Stimulated activated memory B cell treated with anti-CD40 and anti-IgM and Interleukin-4, amounts not matched to agents 10 μg/mL and 1 μg/mL and 100 μg/mL, for 72 hours (primary cell): ENCODE measurements at places on chromosomes 11 and 22.

- no peaks in the 10 kb centered on the region for H3K36me3 ChIP-seq
- H3K27ac ChIP-seq, result no peak overlapping the region
- no peak for ATAC-seq
These were observed 12.5 kb upstream of the APOL5 start for GRCh38 chr22:35705141-35705540.

GRCh38 chr11:6505577-6506240 is 8.6 kb downstream of the DNHD1 start:
- H3K27ac ChIP-seq, result no peak overlapping the region
- H3K27me3 ChIP-seq, result no peaks in the 10 kb centered on the region
- H3K36me3 ChIP-seq, result peaks cover 40% of the 10 kb centered on the region
- H3K4me1 ChIP-seq, result no peaks in the 10 kb centered on the region
- H3K4me3 ChIP-seq, result no peak overlapping the region

GRCh38 chr11:133928628-133929059 is 28.1 kb downstream of the IGSF9B start:
- no peaks in the 10 kb centered on the region for H3K36me3 ChIP-seq
- ATAC-seq, result no peak
- H3K4me3 ChIP-seq, result no peak overlapping the region
- peaks cover 6% of the 10 kb centered on the region for H3K4me1 ChIP-seq
- H3K27me3 ChIP-seq, result peaks cover 28% of the 10 kb centered on the region

GRCh38 chr11:94740083-94741021 is 27.8 kb upstream of the AMOTL1 start:
- no peaks in the 10 kb centered on the region for H3K4me1 ChIP-seq
- peaks cover 18% of the 10 kb centered on the region for H3K27me3 ChIP-seq
- no peak overlapping the region for H3K27ac ChIP-seq
- peak; percentile 28 for ATAC-seq
- H3K4me3 ChIP-seq, result peak overlapping the region; percentile 61

DNA sequence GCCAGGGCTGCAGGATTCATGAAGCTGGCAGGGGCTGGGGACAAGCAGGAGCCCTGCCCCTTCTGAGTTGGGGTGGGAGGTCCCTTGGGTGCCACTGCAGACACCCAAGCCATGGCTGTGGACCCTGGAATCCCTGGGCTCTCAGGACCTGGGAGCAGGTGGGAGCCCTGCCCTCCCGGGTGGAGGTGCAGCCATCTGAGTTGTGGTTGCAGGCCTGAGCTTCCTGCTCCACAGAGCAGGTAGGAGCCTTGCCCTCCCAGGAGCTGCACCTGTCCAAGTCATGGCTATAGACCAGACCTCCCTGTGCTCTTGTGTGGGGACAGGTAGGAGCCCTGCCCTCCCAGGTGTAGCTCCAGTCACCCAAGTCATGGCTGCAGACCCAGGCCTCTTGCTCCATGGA is 113.5 kb downstream of the ARHGAP20 start:
- no peaks in the 10 kb centered on the region for H3K4me1 ChIP-seq
- peaks cover 20% of the 10 kb centered on the region for H3K36me3 ChIP-seq
- no peaks in the 10 kb centered on the region for H3K27me3 ChIP-seq
- ATAC-seq, result peak; percentile 8

DNA sequence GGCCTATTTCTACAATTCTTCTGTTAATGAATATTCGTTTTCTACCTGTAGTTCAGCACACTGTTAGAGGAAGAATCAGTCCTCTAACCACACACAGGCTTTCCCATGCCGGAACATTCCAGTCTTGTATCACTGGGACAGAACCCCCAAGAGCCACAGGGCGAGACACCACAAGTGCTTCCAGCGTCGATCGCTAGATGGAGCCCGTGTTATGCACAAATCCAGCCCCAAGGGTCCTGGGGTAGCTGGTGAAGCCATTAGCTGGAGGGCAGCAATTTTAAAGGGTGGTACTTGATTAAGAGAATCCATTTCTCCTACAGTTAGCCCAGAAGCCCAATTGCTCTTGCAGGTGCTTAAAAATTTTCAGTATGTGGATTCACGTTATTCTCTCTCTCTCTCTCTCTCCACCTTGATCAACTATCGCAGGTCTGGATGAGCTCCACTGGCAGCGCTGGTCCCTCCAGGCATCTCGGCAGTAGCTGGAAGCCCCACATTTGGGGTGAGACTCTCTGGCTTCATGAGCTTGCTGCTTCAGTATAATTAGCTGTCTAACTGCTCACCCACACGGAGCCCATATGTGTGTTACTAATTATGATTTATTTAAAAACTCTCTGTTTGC is 148.2 kb upstream of the SNX19 start:
- no peak for ATAC-seq
- no peaks in the 10 kb centered on the region for H3K4me1 ChIP-seq
- H3K27ac ChIP-seq, result no peak overlapping the region
- no peaks in the 10 kb centered on the region for H3K36me3 ChIP-seq
- no peak overlapping the region for H3K4me3 ChIP-seq
- H3K27me3 ChIP-seq, result peaks cover 9% of the 10 kb centered on the region

GRCh38 chr11:36389811-36390210 is 93.7 kb downstream of the PRR5L start:
- H3K4me1 ChIP-seq, result peaks cover 45% of the 10 kb centered on the region
- H3K27me3 ChIP-seq, result no peaks in the 10 kb centered on the region
- H3K27ac ChIP-seq, result peak overlapping the region; percentile 72
- peak; percentile 81 for ATAC-seq
- no peaks in the 10 kb centered on the region for H3K36me3 ChIP-seq

DNA sequence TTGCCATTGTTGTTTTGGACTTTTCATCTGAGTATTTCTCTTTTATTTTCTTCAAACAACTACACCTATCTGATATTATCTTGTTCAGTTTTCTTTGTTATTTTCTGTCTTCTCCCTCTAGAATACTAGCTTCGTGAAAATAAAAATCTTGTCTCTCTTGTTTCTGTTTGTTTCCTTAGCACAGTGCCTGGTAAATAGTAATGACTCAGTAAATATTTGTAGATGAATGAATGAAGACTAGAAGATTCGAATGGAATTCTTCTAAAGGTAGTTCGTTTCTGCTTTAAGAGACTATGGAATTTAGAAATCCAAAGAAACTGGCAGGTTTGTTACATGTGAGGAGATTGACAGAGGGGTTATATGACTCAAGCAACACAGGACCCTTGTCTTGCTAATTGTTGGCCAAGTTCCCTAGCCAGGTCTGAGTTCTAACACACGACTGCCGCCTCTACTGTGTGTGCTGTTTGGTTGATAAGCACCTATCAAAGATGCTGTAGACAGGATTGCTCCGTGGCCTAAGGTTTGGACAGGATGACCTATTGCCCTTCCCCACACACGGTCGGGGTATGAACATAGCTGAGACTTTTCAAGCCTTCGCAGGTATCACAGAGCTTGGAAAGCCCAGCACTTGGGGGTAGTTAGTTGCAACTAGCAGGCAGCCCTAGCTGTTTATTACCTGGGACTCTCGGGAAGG is 831 bp upstream of the TMEM135 start:
- H3K4me1 ChIP-seq, result peaks cover 46% of the 10 kb centered on the region
- no peaks in the 10 kb centered on the region for H3K27me3 ChIP-seq
- H3K36me3 ChIP-seq, result peaks cover 14% of the 10 kb centered on the region
- ATAC-seq, result peak; percentile 27
- peak overlapping the region; percentile 94 for H3K4me3 ChIP-seq
- H3K27ac ChIP-seq, result peak overlapping the region; percentile 82

DNA sequence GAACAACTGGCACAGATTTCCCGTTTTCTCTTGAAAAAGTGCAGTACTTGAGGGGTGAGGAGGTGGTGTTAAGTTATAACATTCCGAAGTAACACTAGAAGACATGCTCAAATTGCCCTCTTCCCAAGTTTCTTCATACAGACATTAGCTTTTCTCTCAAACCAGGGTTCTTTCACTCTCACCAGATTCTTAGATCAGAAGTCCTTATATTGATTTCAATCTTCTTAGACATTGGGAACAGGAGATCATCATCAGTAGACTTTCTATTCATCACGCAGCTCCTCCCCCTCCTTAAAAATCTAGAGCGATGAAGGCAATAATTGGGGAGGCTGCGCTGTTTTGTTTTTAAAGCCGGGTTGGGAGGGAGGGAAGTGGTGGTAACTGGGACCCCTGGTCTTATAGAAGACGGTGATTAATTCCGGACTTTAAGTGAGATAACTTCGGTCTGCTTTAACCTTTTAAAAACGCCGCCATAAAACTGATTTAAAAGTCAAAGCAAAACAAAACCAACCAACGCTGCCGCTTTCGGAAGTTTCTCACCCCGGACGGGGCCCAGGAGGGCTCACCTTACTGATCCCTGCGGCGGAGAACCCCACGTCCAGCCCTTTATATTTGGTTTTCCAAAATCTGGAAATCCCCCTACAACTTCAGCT is 665 bp downstream of the USP28 start:
- H3K27ac ChIP-seq, result peak overlapping the region; percentile 86
- H3K4me1 ChIP-seq, result peaks cover 63% of the 10 kb centered on the region
- peak; percentile 65 for ATAC-seq
- peaks cover 19% of the 10 kb centered on the region for H3K36me3 ChIP-seq

- H3K27ac ChIP-seq, result peak overlapping the region; percentile 90
- peaks cover 25% of the 10 kb centered on the region for H3K36me3 ChIP-seq
- peak overlapping the region; percentile 81 for H3K4me3 ChIP-seq
These were observed 553 bp downstream of the PATZ1 start for GRCh38 chr22:31345331-31346254.

GRCh38 chr11:20235164-20235563 is 74.9 kb upstream of the DBX1 start:
- H3K27me3 ChIP-seq, result peaks cover 15% of the 10 kb centered on the region
- H3K4me1 ChIP-seq, result no peaks in the 10 kb centered on the region
- no peak overlapping the region for H3K27ac ChIP-seq
- H3K36me3 ChIP-seq, result no peaks in the 10 kb centered on the region
- no peak for ATAC-seq

DNA sequence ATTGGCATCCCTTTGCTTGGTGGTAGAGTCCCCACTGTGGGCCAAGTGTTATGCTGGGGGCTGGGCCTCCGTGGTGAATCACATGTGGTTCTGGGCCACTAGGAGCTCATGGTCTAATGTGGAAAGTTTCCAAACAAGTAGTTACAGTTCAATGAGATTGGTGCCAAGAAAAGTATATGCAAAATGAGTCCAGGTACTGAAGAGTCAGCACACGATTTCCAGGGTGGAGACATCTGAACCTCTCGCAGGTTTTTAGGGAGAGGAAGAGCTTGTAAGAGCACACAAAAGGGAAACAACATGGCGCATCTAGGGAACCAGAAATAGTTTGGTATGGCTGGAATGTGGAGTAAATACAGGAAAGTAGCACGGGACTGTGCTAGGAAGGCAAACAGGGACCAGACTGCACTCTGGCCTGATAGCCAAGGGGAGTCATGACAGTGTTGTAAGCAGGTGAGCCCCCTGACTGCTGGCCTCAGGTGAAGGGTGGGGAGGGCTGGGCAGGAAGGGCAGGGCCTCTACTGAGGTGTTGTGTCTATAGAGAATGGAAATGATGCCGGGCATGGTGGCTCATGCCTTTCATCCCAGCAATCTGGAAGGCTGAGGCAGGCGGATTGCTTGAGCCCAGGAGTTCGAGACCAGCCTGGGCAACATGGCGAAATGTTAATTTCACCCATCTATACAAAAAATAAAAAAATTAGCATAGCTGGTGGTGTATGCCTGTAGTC is 12.6 kb downstream of the POLR2F start:
- ATAC-seq, result no peak
- H3K4me3 ChIP-seq, result no peak overlapping the region
- peaks cover 58% of the 10 kb centered on the region for H3K36me3 ChIP-seq
- H3K27me3 ChIP-seq, result no peaks in the 10 kb centered on the region

GRCh38 chr11:131624531-131624930 is 254.1 kb downstream of the NTM start:
- peaks cover 4% of the 10 kb centered on the region for H3K4me1 ChIP-seq
- no peak overlapping the region for H3K4me3 ChIP-seq
- H3K27me3 ChIP-seq, result no peaks in the 10 kb centered on the region
- no peak overlapping the region for H3K27ac ChIP-seq
- no peak for ATAC-seq

GRCh38 chr11:69094111-69094914 is 45.6 kb downstream of the TPCN2 start:
- no peak overlapping the region for H3K27ac ChIP-seq
- H3K4me1 ChIP-seq, result peaks cover 8% of the 10 kb centered on the region
- no peak overlapping the region for H3K4me3 ChIP-seq
- peaks cover 31% of the 10 kb centered on the region for H3K36me3 ChIP-seq
- peak; percentile 6 for ATAC-seq
- H3K27me3 ChIP-seq, result no peaks in the 10 kb centered on the region

DNA sequence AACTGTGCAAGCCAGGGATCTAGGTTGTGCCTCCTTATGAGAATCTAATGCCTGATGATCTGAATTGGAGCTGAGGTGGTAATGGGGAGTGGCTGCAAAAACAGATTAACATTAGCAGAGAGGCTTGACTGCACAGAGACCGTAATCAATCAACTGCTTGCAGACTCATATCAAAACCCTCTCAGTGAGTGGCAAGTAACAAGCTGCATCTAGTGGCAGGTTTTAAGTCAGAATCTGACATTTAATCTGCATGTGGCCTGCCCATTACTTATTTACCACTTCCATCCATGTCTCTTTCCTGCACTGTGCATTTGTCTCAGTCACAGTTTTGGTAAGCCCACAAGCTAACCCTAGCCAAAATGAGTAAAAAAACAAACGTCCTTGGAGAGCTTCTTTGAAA is 11.2 kb downstream of the C11orf58 start:
- H3K36me3 ChIP-seq, result peaks cover 38% of the 10 kb centered on the region
- H3K4me1 ChIP-seq, result peaks cover 14% of the 10 kb centered on the region
- H3K27ac ChIP-seq, result no peak overlapping the region
- ATAC-seq, result no peak

DNA sequence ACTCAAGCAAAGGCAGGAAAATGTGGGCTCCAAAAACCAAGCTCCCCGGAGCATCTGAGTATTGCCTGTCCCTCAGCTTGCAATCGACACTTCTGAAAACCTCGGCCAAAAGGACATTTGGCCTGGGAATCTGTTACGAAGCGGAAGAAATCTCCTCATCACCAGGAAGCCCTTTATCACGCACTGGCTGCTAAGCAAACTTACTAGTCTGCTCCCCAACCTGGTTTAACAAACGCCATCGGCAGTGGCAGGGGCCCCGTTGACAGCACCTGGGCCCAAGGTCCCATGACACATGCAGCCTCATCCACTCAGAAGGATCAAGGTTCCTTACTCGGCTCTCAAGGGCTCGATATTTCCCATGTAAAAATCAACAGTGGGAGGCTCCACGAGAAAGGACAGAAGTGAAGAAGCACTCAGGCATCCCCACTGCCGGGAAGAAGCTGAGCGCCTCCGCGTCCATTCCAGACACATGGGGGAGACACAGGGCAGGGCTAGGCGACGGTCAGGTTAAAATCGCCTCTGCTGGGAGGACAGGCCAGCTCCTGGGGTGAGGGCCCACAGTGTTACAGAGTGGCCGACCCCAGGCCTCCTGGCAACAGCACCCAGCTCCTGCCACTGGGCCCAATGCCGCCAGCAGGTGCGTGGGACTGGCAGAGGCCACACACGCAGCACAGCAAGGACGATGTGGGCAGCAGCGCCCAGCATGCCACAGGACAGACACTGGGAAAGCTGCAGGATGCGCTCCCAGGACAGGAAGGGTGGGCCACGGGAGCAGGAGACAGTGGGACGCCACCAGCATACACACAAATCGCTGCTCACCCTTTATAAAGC is 27.1 kb downstream of the BRD1 start:
- no peaks in the 10 kb centered on the region for H3K27me3 ChIP-seq
- peaks cover 60% of the 10 kb centered on the region for H3K36me3 ChIP-seq
- no peak for ATAC-seq

- H3K4me3 ChIP-seq, result no peak overlapping the region
- H3K27me3 ChIP-seq, result no peaks in the 10 kb centered on the region
- H3K36me3 ChIP-seq, result no peaks in the 10 kb centered on the region
- no peak for ATAC-seq
These were observed 823.6 kb downstream of the TBC1D22A start for GRCh38 chr22:47586038-47586437.
